Stimulated activated CD4-positive, alpha-beta T cell treated with anti-CD3 and anti-CD28 coated beads, TNF-alpha, amount 100 ng/mL, for 4 hours (primary cell): ENCODE measurements at places on chromosomes 6 and 20.

DNA sequence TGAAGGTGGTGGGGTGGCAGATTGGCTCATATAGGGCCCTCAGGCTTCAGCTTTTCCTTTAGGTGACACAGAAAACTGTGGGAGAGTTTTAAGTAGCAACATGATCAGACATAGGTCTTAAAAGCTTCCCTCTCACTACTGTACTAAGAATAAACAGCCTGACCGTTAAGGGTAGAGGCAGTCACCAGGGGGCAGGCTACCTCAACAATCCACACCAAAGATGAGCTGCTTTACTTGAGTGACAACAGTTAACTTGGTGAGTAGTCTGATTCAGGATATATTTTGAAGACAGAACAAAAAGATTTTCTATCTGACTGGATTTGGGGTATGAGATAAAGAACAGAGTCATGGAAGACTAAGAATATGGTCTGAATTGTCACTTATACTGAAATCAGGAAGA lies 193.1 kb upstream of the SHLD1 start:
- peak; percentile 20 for DNase-seq

DNA sequence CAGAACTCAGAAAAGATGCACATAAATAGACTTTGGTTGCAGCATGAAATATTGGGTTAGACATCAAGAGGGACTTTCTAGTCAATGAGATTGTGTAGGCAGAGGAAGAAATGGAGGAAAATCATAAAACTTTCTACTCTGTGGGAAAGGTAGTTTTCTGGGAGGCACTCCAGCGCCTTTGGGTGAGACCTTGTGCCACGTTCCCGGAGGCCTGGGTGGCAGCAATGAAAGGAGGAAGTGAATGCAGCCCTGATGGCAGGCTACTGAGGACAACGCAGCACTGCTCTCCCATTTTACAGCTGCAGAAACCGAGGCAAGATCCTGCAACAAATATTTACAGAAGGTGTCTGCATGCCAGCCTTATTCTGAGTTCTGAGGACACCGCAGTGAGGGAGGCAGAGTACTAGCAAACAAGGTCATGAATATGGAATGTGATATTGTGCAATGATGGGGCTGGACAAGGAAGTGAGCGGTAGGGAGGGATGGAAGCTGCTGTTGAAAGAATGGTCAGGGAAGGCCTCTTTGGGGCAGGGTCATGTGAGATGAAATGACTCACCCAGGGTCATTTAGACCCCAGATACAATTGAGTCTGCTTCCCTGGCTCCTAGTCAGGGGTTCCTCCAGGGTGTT lies 159.1 kb downstream of the TFAP2C start:
- no peak for DNase-seq

DNA sequence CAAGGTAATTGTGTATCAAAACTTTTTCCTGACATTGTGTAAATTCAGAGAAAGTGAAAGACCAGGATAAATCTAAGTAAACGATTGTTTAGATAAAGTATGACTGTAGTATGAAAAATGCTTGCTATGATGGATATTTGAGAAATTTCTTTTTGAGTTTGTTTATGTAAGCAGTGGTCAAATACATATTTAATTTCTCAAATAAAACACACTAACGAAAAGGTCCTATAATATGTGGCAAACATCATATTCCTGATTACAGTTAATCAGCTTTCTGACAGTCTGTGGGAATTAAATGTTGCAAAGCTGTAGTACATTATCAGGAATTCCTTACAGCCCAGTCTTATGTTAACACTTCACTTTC lies 636.9 kb downstream of the MMUT start:
- DNase-seq: no peak

GRCh38 chr6:166950443-166950821 lies 5.9 kb downstream of the RNASET2 start:
- no peak for DNase-seq

- DNase-seq: no peak
Observed at GRCh38 chr6:15509335-15509933, 153.4 kb downstream of the DTNBP1 start.

DNA sequence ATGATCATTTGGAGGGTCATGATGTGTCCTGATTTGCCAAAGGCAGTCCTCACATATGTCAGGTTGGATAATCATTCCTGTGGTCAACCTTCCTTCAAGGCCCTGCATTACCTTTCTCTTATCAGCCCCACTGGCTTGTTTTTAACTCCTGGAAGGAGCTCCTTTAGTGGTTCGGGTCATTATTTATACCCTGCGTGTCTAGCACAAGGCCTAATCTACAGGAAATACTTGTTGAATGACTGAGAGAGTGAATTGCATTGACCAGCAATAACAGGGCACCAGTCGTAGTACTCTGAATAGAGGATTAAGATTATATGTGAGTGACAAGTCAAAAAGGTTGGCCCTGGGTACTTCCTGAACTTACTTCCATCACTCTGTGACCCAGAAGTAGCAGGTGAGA lies 4.5 kb downstream of the HIVEP2 start:
- DNase-seq: no peak

DNA sequence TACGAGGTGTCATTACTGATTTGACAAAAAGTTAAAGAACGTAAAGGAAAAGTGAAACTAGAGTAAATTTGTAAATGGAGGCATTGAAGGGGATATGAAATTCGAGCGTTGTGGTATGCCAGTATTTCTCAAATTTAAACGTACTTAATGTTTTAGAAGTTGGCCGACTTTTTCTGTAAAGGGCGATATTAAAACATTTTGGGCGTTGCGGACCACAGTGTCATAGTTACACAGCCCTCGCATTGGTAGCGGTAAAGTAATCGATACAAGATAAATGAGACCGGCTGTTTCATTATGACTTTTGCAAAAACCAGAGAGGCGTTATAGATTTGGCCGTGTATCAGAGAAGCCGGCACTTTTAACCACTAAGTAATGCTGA lies 39.6 kb downstream of the OR2B2 start:
- DNase-seq: no peak

GRCh38 chr6:12522347-12522746 lies 194.2 kb upstream of the PHACTR1 start:
- no peak for DNase-seq

- no peak for DNase-seq
Observed at GRCh38 chr6:38673397-38674165, 29.4 kb downstream of the GLO1 start.
